Vein endothelial cell (primary cell): ENCODE measurements at places on chromosomes 4 and X. TPM values are rescaled to one million over a fixed set of nuclear protein-coding genes. Genes with fewer than 3 reads are reported as not detected.

The GPR173 gene
- 1.9 and 3.6 TPM in 2 replicates for total RNA-seq

The CNGA1 gene
- total RNA-seq = not detected in 2 replicates

The NUDT9 gene
- 12.7 and 17.3 TPM in 2 replicates for total RNA-seq

The HMX1 gene
- not detected in 2 replicates for total RNA-seq

The AKAP4 gene
- total RNA-seq = under 0.01 TPM in 1 of 2 replicates, not detected in the other

The AMTN gene
- not detected in 2 replicates for total RNA-seq

The DGAT2L6 gene
- total RNA-seq = not detected in 2 replicates

The ADGRG4 gene
- total RNA-seq = under 0.01 TPM in 1 of 2 replicates, not detected in the other

The GUCY1A1 gene
- 10.2 and 13.1 TPM in 2 replicates for total RNA-seq

The PAGE4 gene
- total RNA-seq = not detected in 2 replicates

The PPARGC1A gene
- total RNA-seq = under 0.01 TPM in 1 of 2 replicates, not detected in the other

The UGT2A1 gene
- total RNA-seq = 0.33 and 0.48 TPM in 2 replicates

The DYNLT3 gene
- 27.4 and 33.8 TPM in 2 replicates for total RNA-seq

The BRS3 gene
- total RNA-seq = not detected in 2 replicates

The IQCM gene
- not detected in 2 replicates for total RNA-seq

The COL4A6 gene
- 0.65 and 1.9 TPM in 2 replicates for total RNA-seq

The ADD1 gene
- total RNA-seq = 209 and 216 TPM in 2 replicates

The NAA11 gene
- not detected in 2 replicates for total RNA-seq

The MAMLD1 gene
- total RNA-seq = 1.1 and 2.0 TPM in 2 replicates

The NCAPG gene
- total RNA-seq = 17.6 and 39.1 TPM in 2 replicates

The CXCR3 gene
- total RNA-seq = not detected in 2 replicates

The SLC25A31 gene
- total RNA-seq = not detected in 2 replicates

The ZFP92 gene
- total RNA-seq = 0.33 and 0.57 TPM in 2 replicates

The DTHD1 gene
- total RNA-seq = not detected in 2 replicates

The CSAG2 gene
- not detected in 2 replicates for total RNA-seq

The HPGDS gene
- not detected in 2 replicates for total RNA-seq

The H2AZ1 gene
- total RNA-seq = 344 and 418 TPM in 2 replicates

The TMEM154 gene
- total RNA-seq = 5.6 and 10.6 TPM in 2 replicates
